ENCODE measurements at places on chromosomes 7 and 10.

- DNase-seq = no peak
Observed at GRCh38 chr10:24215196-24215595, 6.3 kb downstream of the KIAA1217 start.

DNA sequence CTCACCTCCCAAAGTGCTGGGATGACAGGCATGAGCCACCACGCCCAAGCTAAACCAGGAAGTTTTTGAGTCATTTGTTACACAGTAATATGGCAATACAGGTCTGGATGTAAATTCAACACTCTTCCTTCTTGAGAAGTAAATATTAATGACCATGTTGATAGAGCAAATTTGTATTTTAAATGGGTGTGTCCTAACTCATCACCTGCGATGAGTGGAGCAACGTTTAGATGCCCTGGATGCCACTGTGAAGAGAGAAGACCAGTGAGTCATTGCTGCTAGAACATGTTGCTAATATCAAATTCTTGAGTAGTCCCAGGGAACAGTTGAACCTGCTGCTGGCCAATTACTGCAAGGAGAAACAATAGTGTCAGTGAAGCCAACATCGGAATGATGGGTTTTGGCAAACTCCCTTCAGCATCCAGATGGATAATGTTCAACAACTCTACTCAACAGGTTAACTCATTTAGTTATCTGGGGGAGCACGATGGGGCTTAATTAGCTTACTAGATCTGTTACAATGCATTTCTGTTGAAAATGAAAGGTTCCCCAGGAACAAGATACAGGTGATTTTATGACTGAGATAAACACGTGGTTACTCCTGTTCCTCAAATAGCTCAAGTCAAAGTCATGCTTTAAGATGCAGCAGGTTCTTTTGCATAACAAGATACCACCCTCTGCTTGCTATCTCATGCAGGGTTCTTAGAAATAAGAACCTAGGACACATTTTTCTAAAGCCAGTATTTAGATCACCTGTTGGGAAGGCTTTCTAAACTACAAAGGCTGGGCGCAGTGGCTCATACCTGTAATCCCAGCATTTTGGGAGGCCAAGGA is 146.8 kb downstream of the CALN1 start:
- DNase-seq = no peak

DNA sequence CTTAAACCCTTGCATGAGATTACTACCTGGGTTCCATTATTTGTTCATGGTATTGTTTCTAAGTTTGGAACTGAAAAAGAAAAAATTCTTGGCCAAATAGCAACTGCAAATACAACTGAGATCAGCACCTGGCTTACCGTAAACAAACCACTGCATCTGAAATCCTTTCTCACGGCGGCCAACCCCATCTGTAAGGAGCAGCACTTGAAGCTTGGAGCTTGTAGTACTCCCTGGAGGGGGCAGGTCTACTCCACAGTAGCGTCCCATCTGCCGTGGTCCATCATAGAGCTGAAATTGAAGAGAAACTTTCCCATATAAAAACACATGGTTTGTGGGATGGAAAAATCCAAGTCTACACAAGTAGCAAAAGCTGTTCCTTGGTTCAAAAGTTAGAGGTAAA is 109.9 kb downstream of the CUBN start:
- no peak for DNase-seq

- DNase-seq = no peak
Observed at GRCh38 chr7:17690030-17690429, 250.3 kb downstream of the SNX13 start.

GRCh38 chr10:35276889-35277288 is 59.4 kb upstream of the CCNY start:
- no peak for DNase-seq

- DNase-seq = no peak
Observed at GRCh38 chr10:133440633-133441285, 13.0 kb upstream of the SCART1 start.

DNA sequence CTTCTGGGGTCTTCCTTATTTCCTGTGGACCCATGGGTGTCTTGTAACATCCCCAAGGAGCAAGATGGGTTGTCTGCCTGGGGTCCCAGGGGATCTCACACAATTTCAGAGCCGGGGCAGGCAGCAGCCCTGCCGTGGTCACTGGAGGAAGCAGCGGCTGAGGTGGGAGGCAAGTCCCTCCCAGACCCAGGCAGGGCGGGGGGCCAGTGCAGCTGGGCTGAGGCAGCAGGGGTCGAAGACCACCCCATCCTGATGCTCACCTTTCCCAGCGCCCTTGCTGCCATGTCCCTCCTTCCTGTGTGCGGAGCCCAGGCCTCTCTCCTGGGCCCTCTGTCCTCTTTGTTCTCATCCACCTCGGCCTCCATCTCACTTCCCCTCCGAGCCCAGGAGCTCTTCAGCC is 583.0 kb upstream of the COBL start:
- no peak for DNase-seq

- no peak for DNase-seq
Observed at GRCh38 chr10:6278519-6279120, 75.9 kb downstream of the PFKFB3 start.

- DNase-seq = no peak
Observed at GRCh38 chr7:13834328-13834761, 155.1 kb downstream of the ETV1 start.

- DNase-seq = no peak
Observed at GRCh38 chr10:99880080-99880835, 97.8 kb downstream of the ABCC2 start.

GRCh38 chr7:42235741-42236161 is 1.3 kb downstream of the GLI3 start:
- DNase-seq = no peak

- no peak for DNase-seq
Observed at GRCh38 chr10:77398986-77399755, 238.4 kb downstream of the KCNMA1 start.

DNA sequence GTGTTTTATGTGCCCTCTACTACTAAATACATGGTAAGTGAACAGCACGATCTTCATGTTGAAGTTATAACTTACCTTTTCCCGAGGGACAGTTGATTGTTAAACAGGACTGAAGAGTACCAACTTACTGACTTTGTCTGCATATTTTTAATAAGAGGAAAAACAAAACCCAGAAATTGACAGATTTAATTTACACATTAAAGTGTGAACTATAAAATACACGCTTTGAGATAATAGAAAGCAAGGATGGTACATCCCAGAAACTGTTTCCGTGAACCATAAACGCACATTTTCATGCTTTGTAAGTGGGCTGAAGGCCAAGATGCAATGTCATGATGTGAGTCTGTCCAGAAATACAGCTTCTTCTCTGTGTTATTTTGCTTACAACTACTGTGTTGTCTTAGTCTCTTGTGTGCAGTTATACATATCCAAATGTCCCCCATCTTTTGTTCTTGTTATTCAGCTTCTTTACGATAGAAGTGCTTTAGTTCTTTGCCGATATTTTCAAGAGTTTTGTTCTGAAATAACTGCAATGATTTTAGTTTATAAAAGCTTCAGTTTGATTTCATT is 190.1 kb downstream of the MLLT10 start:
- DNase-seq = no peak

- no peak for DNase-seq
Observed at GRCh38 chr7:106423111-106423510, 138.3 kb upstream of the NAMPT start.

GRCh38 chr10:110527731-110528171 is 30.0 kb downstream of the DUSP5 start:
- DNase-seq = no peak

GRCh38 chr7:95950698-95951097 is 178.3 kb downstream of the DYNC1I1 start:
- DNase-seq = no peak

DNA sequence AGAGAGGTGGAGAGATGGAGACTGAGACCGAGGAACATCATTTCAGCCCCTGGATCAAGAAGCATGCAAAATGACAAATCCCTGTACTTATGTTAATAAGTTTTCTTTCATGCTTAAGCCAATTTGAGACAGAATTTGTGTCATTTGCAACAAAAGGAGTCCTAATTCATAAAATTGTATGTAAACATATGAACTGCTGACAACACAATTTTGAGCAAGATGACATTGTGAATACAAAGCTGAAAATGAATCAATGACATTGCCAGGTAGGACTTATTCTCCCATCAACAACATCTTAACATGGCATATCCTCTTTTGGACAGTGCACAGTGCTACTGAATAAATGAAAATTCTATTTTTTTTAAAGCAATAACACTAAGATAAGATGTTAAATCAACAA is 264.0 kb downstream of the WDR11 start:
- no peak for DNase-seq

DNA sequence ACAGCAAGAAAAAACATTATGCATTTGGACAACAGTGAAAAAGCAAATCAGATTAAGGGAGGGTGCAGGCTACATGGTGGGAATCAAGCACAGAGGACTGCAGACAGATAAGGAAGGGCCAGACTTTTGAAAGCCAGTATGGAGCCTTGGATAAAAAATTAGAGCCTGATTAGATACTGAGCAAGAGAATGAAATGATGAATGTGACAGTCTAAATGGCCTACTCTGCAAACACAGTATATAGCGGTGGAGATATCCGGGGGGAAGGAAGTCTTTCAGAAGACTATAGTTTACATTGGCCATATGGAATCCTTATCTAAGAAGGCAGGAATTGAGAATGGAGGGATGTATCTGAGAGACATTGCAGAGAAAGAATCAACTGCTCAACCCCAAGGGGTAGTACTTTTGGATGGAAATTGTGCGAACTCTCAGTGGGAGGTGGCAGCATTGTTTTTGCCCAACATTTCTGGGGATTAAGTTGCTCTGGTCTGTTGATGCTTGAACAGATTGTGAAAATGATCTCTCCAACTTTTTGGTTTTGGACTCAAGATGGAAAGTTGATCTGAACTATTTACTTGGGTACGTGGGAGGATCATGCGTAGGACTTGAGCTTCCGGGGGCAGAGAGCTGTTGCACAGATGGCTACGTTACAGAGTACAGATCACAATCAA is 39.4 kb upstream of the CHCHD3 start:
- DNase-seq = no peak

DNA sequence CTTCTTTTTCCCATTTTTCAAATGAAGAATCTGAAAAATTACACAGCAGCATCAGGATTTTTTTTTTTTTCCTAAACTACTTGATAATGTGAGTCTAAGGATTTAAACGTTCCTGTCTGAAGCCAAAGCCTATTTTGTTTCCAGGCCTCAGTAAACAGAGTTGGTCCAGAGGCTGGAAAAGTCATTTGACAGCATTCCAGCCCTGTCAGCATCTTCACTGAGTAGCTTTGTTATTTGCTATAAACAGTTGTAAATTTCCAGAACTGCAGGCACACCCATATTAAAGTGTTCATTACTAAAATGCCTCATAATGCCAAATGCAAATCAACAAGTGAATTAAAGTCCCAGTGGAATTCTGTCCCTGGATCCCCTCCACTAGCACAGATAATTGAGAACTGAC is 35.5 kb upstream of the KMT2E start:
- DNase-seq = no peak

GRCh38 chr7:155213385-155213784 is 84.3 kb upstream of the INSIG1 start:
- DNase-seq = no peak

DNA sequence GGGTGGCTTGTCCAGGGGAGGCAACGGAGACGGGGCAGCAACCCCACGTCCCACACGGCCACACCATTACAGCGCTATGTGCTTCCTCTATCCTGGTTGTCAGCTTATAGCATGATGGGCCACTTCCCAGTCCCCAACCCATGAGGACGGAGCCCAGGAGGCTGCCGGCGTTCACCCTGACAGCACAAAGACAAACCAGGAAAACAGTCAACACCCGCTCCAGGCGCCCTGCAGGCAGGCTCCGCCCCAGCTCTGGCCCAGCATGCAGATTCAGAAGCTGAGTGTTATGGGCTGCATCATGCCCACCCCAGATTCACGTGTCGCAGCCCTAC is 14.8 kb downstream of the WDR86 start:
- DNase-seq = no peak

DNA sequence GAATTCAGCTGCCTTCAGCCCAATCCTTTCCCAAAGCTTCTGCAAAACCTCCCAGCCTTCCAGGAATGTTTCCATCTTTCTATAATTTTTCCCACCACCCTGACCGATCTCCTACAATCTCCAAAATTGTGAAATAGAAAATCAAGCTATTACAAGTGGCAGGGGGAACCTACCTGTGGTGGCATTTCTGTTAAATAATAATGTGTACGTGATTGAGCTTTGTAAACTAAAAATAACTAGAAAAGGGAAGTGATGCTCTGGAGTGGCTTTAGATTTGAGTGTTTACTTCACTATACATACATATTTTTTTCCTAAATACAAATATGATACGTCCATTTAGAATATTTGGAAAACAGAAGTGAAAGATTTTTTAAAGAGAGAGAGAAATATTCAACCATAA is 593.6 kb downstream of the GRM8 start:
- DNase-seq = no peak

- DNase-seq = no peak
Observed at GRCh38 chr10:31129880-31130405, 98.3 kb upstream of the ZNF438 start.

- no peak for DNase-seq
Observed at GRCh38 chr10:93873420-93874115, 20.2 kb upstream of the SLC35G1 start.

- DNase-seq = no peak
Observed at GRCh38 chr7:13991791-13992595, 2.5 kb upstream of the ETV1 start.

GRCh38 chr10:69757553-69758309 is 44.0 kb upstream of the COL13A1 start:
- no peak for DNase-seq

DNA sequence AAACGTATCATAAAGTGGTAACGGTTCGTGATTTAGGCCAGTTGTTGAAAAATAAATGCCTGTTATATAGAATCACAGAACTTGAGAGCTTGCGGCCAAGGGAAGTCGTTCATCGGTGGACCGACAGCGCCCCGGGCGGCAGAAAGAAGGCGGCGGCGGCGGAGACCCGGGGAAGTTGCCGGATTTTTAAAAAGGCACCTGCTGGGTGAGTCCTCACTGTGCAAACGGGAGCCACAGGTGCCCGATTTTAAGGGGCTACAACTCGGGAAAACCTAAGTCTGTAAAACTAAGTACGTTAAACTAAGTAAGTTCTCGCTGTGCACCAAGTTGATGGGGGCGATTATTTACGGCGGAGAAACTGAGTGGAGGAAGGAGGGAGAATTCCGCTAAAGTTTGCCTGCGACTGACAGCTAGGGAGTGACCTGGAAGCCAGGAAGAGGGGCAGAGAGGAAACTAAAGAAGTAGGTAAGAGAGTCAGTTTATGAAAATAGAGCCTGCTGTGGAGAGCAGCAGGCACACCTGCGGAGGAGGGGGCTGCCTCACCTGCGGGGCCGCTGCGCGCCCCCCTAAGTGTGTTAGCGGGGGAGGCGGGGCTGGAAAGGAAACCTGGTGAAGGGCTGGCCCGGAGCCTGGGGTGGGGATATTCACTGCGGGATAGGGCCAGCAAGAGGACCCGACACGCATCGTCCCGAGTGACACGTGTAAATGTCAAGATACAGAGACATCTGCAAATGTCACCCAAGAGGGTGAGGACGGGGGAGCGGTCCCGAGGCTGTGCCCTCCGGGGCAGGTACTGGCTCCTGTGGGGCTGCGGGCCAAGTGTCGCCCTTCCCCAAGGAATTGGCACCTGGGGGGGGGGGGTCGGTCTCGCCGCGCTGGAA is 996 bp downstream of the ADAM12 start:
- peak; percentile 59 for DNase-seq
